ENCODE measurements at places on chromosomes 7 and 10.

DNA sequence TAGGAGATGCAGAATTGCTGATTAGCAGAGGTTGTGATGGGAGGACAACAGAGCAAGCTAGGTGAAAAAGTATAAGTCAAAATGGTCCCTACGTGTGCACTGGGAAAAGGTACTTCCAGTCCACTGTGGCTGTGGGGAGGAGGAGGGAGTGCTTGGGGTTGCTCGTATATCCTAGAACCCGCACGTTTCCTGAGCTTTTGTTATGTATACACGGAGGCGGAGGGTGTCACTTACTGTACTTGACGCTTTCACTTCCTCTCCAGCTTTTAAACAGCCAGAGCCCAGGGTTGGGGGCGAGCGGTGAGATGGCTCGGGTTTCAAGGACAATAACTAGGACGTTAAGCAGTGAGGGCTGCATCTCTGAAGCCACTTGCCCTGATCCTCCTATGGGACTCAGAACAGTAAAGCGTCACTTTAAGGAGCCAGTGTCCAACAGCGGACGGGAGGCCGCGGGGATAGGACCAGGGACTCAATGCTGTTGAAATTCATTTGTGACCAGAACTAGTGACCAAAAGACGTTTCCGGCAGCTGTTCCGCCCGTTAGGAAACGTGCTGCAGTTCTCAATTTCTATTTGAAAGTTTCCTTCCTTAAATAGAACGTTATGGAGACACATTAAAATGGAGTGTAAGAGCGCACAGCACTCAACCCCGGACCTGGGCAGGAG is 985 bp upstream of the ETV1 start:
- DNase-seq, result no peak

- no peak for DNase-seq
These were observed 63.2 kb downstream of the PRPF18 start for GRCh38 chr10:13649844-13650520.

- DNase-seq, result no peak
These were observed 172.3 kb upstream of the GLI3 start for GRCh38 chr7:42409296-42409695.

- DNase-seq, result no peak
These were observed 8.4 kb upstream of the R3HCC1L start for GRCh38 chr10:98125940-98126631.

DNA sequence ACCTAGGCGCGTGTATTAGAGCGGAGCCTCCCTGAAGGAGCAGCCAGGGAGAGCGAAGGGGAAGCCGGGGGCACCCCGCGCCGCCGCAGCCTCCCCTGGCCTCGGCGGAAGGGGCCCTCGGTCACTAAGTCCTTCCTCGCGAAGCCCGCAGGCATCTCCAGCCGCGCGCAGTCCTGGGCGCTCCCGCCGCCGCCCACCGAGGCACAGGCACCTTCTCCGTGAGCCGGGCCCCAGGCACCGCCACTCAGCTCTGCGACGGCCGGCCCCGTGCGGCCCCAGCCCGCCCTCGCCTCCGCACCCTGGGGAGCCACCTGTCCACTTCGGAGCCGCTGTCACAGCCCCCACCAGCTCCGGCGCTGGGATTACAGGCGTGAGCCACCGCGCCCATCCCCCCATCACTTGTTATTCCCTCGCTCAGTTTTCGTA is 80.8 kb downstream of the ZNF467 start:
- no peak for DNase-seq

DNA sequence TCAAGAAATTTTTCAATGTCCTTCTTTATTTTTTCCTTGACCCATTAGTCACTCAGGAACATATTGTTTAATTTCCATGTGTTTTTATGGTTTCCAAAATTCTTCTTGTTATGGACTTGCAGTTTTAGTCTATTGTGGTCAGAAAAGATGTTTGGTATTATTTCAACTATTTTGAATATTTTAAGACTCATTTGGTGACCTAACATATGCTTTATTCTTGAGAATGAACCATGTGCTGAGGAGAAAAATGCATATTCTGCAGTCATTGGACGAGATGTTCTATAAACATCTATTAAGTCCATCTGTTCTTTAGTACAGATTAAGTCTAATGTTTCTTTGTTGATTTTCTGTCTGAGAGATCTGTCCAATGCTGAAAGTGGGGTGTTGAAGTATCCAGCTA is 42.3 kb upstream of the MDFIC start:
- no peak for DNase-seq

GRCh38 chr7:103113164-103113563 is 35.7 kb downstream of the NAPEPLD start:
- DNase-seq, result no peak

- no peak for DNase-seq
These were observed 162.8 kb upstream of the LANCL2 start for GRCh38 chr7:55202150-55202913.

DNA sequence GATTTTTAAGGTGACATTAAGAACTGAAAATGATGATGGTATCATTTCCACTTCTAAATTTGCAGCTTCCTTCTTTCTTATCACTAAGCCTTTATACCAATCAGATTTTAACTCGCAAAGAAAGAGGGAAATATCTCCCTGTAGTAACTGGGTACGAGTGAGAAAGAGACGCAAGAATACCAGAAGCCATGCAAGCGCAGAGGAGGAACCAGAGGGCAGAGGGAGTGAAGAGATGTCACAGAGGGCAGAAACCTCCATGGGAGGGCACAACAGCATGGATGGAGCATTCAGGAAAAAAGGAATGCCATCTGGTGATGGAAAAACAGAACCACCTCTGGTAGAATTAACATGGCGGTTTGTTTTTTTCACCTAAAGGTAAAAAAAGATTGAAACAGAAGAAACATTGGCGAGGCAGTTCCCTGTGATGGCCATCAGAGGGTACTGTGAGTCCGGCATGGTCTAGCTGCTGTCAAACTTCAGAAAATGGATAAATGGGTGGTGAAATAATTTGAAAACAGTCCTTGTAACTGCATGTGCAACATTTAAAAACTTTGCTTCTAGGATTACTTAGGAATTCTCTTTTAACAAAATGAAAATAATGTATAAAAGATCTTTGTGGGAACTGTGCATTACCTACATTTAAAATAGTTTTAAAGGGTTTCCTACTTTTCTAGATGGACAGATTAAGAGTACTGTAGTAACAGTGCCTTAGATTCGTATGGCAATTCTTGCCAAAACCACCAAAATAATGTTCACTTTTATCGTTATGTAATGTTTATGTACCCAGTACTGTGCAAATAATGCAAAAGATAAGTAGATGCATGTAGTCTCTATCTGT is 91.8 kb downstream of the ARHGAP12 start:
- DNase-seq, result no peak

- DNase-seq, result no peak
These were observed 1213.7 kb downstream of the GATA3 start for GRCh38 chr10:9268176-9268575.

DNA sequence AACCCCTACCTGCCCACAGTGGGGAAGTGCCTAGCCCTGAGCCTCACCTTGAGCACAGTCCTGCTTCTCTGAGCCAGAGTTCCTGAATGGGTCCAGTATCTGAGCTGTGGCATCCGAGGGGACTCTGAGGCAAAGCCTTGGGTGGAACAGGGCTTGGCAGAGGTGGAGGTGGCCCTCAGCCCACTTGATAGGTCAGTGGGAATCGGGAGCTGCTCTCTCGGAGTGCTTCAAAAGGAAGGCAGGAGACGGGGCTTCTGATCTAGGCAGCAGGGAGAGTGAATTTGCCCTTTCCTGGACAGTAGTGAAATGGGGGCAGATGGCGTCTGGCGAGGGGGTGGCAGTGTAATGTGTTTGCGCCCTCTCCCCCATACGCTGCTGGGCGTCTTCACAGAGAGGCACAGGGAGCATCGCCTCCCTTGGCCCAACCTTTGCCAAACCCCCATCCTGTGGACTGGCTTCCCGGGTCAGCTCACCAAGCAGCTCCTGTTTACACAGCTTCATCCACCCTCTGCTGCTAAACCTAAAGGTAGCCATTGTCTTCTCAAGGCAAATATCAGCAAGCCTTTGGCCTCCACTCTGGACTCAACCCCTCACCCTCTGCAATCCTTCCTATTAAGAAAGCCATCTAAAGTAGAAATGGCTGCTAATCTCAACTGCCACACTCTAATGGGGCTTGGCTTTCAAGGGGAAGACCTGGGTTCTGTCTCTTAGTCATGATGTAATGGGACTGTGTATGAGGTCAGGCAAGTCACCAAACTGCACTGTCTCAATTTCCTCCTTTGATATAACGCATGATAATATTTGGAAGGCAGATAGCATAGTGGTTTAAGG is 21.1 kb upstream of the VDAC2 start:
- no peak for DNase-seq

DNA sequence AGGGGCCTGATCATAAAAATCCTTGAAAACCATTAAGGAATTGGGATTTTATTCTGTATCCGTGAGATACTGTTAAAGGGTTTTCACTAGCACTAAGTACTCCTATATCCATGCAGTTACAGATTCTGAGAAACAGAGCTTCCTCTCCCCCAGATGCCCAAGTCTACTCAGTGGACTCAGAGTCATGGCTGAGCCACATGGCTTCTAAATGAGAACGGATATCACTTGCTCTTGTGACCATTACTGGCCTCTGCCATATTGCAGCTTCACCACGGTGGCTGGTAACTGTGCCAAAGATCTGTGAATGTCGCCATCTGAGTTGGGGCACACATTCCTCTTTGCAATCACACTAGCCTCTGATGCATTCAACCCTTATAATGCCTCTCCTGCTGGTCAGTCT is 42.0 kb upstream of the PALS2 start:
- DNase-seq, result no peak

- no peak for DNase-seq
These were observed 24.7 kb downstream of the UNC5B start for GRCh38 chr10:71236822-71237682.

DNA sequence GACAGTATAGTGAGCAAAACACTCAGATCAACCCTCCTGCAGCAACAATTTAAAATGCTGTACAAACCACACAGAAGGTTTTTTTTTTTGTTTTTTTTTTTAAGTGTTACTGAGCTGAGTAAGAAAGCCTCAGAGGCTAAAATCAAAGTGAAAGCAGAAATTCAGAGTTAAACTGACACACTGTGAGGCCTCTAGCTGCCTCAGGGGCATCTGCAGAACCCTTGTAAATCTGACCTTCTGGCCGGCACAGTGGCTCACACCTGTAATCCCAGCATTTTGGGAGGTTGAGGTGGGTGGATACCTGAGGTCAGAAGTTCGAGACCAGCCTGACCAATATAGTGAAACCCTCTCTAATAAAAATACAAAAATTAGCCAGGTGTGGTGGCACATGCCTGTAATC is 7.4 kb upstream of the GNA12 start:
- DNase-seq, result no peak

DNA sequence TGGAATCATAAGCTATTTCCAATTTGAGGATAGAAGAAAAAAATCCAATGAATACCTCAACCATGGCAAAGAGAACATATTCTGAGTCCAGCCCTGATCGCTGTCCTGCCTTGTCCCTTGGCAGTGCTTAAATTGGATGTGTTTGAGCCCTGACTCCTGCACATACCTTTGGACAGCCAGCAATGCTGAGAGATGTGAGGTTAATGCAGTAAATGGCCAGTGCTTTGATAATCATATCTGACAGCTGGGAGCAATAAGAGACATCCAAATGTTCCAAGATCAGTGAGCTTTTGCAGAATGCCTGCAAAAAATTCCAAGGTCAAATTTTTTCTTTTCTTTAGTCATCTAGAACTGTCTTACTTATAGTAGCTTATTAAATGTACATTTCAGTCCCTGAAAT is 80.1 kb upstream of the LRRC17 start:
- no peak for DNase-seq
